Eye (tissue), 1 donor: ENCODE measurements at places on chromosomes 12 and 14.

DNA sequence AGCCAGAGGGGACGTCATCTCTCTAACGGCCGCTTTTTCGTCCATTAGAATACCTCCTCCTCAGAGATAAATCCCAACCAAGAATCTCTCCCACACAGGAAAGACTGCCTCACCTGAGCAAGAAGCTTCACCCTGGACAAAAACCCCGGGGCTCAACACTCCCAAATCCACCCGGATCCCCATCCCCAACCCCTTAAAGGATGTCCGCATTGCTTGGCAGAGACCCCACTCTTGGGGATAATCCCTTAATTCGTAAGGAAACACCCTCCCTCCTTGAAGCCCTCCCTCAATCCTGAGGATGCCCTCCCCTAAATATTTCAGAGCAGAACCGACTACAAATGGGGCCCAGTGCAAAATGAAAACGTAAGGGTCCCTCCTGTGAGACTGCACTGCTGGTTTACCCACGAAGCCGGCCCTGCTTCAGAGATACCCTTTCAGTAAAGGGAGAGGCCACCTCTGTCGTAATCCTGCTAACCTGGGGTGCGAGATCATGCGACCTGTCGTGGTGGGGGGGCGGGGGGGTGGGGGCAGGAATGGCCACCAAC is 655 bp upstream of the DYNLL1 start:
- no peak for DNase-seq

DNA sequence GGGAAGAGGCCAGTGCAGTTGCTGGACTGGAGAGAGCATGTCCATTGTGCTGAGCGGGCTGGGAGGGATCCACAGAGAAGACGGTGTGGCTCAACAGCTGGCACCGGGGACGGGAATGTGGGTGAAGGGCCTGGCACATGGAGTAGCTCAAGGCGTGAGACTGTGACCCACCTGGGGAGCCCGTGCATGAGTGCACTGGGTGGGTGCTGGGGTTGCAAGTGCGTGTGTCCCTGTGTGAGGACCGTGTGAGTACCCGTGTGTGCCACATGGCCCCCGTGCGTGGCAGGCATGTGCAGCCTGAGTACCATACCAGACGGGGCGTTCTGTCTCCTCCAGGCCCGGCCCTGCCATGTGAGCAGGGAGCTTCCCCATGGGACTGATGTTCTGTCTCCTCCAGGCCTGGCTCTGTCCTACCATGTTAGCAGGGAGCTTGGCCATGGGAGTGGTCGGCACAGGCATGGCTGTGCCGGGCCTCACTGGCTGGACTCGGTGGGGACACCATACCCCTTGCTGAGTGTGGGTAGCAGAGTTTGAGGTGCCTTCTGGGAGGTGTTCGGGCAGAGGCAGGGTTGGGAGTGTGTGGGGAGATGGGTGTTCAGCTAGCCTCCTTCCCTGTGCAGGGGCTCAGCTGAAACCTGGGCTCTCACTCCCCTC is 234.4 kb downstream of the TMEM121 start:
- no peak for DNase-seq

- DNase-seq, result no peak
These were observed 25.6 kb downstream of the PXN start for GRCh38 chr12:120239776-120240494.

DNA sequence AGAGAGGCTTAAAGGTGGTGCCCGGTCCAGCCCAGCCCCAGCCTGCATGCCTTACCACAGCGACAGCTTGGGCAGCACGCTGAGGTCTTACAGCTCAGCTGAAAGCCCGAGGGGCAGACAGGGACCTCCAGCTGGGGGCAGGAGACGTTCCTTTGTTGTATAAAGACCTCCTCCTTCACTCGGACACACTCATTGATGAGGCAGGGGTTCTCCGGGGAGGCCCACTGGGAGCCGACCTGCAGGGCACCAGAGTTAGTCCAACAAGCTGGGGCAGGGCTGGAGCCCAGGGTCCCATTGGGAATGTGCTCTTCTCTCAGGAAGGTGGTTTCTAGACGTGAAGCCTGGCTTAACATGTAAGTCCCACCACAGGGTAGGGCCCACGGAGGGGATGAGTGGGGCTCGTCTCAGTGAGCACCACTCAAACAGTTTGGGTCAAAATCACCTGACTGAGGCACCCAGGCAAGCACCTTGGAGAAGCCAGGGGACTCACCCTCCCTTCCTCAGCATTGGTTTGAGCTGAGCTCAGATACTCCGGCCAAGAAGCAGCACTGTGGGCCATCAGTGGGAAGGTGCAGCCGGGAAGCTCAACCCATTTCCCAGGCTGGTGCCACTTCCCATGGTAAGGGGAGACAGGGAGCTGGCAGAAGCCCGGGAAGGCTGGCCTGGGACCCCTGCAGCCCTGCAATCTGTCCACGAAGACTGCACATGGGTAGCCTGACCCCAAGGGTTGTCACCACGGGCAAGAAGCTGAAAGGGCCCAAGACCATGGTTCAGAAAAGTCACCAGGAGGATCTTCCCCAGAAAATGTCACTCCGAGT is 24.3 kb upstream of the ANO2 start:
- DNase-seq, result no peak

DNA sequence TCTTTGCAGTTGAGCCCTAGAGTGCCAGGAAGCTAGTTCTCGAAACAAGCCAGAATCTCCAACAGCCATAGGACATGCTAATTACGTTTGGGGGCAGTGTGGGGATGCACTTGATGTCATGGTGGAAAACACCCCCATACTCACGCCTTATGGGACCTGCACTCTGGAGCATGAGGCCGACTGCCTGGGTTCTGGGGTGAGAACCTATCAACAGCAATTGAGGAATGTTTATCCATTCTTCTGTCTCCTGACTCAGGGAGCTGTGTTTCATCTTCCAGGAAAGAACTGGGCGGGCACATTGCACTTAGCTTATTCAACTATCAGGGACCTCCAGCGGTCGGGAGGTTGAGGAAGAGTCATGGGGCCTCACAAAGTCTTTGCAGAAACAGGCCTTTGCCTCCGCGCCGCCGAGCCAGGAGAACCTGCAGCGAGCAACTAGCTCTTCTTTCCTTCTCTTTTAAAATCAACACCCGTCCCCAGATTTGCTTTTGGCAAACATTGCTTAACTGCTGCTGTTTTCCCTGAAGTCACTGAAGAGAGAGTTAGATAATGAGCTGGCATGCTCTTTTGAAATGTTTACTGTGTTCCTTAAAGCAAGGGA is 226.1 kb upstream of the DIO3 start:
- no peak for DNase-seq

- no peak for DNase-seq
These were observed 12.8 kb downstream of the LUM start for GRCh38 chr12:91098461-91098860.

- DNase-seq, result no peak
These were observed 31.0 kb upstream of the PTCSC3 start for GRCh38 chr14:36207500-36207899.

DNA sequence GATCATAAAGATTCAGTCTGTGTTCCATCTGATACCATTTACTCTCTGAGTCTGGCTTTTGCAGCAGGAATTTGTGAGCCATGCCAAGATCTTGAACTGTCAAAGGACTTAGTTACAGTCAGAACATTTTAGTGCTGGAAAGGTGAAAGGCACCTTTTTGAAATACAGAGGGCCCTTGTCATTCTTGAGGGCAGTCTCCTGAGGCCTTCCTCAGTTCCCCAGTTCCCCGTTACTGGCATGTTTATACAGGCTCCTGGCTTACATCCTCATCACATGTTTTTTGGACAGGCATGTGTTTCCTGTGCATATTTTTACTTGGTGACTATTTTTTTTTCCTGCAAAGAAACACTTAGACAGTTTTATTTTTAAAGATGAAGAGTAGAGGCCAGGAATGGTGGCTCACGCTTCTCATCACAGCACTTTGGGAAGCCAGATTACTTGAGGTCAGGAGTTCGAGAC is 21.0 kb downstream of the CFAP54 start:
- DNase-seq, result no peak

DNA sequence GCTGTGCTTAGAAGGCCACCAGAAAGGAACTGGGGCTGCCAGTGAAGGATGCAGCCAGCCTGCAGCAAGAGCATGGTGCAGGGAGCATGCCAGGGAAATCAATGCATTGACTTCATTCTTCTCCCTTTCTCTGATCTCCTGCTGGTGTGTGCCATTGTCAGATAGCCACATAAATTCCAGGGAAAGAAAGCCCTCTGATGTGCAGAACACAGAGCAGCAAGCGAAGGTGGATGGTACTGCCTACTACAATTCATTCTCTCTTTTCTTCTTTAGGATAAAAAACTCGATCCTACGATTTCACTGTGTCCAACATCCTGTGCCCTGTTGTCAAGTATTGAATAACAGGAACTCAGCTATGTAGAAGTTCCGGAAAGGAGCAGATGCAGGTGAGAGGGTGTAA is 446.7 kb upstream of the TMEM132C start:
- no peak for DNase-seq

DNA sequence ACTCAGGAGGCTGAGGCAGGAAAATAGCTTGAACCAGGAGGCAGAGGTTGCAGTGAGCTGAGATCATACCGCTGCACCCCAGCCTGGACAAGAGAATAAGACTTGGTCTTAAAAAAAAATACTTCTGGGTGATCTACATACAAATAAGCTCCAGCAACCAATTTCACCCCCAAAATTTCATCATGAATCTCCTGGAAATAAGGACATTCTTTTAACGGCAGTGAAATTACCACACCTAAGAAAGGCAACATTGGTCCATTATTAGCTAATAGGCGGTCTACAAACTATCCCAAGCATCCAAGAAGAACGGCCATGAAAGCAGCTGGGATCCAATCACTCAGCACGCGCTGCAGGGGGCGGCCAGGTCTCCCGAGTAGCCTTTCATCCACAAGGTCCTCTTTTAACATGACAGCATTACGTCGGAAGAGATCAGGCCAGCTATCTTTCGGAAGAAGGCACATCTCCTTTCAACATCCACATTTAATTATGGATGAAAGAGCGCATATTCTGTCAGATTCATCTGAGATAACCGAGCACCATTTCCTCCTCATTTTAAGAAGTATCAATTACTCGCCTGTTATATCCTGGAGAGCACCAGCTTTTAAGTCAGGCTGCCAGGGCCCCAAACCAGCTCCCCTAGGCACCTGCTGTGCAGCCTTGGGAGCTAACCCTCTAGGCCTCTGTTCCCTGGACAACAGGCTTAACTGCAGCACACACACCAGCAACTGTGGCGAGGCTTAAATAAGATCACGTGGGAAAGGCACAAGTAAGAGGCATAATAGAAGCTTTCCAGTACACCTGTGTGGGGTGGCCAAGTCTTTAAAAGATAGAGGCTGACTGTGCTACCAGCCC is 4.2 kb downstream of the SLC15A4 start:
- DNase-seq, result peak; percentile 28

DNA sequence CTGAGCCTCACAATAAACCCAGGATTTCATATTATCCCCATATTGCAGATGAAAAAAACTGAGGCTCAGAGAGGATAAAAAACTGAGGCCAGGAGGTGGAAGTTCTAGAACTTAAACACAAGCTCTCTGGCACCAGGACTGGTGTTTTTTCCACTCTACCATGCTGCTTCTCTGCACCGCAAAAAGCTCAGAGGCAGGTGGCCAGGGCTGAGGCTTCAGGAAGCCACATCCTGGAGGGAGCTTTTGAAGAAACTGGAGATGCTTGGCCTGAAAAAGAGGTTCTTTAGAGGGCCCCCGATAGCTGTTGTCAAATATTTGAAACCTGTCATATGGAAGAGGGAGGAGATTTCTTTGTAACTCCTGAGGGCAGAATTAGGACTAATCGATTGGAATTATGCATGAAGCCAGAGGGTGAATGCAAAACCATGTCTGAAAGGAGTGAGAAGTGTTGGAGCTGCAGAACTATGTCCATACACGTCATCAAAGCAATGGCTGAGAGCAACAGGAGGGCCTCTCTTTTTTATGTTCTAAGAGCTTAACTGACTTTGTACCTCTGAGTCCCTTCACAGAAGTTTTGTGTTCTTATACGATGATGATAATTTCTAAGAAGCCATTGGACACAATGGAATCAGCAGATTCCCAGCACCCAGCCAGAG is 448.6 kb downstream of the FUT8 start:
- DNase-seq, result no peak

- DNase-seq, result no peak
These were observed 159.3 kb downstream of the CAND1 start for GRCh38 chr12:67428431-67428830.

DNA sequence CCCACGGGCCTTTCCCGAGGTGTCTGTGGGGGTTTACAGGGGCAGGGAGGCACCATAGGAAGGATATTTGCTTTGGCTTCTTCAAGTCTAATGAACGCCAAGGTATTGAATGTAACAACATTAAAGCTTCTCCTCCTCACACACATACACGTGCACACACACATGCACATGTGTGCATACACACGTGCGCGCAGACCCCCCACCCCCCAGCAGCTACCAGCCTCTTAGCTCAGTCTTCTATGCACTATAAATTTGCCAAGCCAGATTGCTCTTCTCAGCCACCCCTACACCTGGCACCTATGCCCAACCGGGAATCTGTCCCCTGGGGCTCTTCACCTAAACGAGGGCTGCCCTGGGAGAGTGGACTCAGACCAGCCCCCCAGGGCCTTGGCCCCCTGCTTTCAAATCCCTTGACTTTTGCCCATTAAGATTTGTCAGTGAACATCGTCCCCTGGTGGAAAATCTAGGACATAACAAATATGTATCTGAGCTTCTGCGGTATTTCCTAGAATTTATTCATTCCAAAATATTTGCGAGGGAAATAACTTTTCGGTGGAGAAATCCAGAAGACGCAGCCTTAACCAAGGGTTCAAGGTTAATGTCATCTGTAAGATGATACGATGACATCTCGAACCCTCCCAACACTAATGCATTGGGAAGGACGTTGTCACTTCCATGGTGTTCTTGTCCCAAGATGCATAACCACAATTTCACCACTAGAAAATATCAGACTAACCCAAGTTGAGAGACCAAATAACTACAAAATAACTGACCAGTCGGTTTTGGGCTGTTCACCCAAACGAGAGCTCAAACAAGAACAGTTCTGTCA is 330.4 kb downstream of the MED13L start:
- no peak for DNase-seq

- DNase-seq, result no peak
These were observed 113.3 kb upstream of the AMIGO2 start for GRCh38 chr12:47193066-47193465.

DNA sequence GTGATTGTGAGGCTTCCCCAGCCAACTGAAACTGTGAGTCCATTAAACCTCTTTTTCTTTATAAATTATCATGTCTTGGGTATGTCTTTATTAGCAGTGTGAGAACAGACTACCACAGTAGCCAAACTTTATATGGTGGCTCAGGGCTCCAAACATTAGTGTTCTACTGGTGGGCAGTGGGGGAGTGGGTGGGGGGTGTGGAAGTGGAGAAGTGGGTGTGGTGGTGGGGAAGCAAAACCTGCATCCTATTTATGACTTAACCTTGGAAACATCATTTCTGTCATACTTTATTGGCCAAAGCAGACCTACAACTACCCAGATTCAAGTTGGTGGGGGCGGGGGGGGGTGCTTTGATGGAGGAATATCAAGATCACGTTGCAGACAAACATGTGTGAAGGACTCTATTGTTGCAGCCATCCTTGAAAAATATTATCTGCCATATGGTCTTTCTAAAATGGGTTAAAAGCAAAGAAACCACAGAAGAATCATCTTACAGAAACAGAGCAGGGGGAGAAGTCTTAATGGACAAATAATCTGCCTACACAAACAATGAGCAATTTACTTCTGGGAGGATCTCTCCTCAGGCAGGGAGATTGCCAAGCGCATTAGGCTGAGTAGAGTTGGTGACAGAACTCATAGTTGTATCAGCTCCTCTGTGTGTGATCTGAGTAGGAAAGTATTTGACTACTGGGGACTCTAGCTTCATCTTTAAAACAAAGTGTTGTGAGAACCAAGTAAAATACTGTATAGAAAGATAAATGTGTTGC is 1.4 kb upstream of the PWP1 start:
- DNase-seq, result no peak

- DNase-seq, result no peak
These were observed 42.6 kb upstream of the LRTM2 start for GRCh38 chr12:1777798-1778197.
